ENCODE measurements at places on chromosomes 11 and 22. TPM values are rescaled to one million over a fixed set of nuclear protein-coding genes. Genes with fewer than 3 reads are reported as not detected.

Gene CHRM1
- not detected for total RNA-seq

Gene OR8G5
- total RNA-seq, result not detected

Gene USP2
- total RNA-seq, result 4.2 TPM

Gene KCNC1
- not detected for total RNA-seq

Gene HOATZ
- not detected for total RNA-seq

Gene CRYBB2
- total RNA-seq, result not detected

Gene HTR3B
- not detected for total RNA-seq

Gene YPEL1
- 2.2 TPM for total RNA-seq

DNA sequence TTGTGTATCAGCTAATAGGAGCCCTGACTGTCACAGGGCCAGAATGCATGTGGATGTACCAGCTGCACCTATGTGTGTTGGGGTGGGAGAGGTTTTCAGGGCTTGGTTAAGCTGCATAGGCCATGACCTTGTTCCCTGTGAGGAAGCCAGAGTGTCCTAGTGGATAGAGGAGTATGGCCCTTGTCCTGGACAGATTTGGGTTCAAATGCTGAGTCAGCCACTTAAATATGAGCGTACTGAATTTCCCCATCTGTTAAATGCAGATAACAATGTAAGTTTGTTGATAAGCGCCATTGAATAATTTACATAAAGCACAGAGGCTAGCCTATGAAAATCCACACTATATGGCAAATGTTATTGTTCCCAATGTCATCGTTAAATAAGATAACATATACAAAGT lies 74.4 kb downstream of the PANX1 start:
- no peak for DNase-seq

DNA sequence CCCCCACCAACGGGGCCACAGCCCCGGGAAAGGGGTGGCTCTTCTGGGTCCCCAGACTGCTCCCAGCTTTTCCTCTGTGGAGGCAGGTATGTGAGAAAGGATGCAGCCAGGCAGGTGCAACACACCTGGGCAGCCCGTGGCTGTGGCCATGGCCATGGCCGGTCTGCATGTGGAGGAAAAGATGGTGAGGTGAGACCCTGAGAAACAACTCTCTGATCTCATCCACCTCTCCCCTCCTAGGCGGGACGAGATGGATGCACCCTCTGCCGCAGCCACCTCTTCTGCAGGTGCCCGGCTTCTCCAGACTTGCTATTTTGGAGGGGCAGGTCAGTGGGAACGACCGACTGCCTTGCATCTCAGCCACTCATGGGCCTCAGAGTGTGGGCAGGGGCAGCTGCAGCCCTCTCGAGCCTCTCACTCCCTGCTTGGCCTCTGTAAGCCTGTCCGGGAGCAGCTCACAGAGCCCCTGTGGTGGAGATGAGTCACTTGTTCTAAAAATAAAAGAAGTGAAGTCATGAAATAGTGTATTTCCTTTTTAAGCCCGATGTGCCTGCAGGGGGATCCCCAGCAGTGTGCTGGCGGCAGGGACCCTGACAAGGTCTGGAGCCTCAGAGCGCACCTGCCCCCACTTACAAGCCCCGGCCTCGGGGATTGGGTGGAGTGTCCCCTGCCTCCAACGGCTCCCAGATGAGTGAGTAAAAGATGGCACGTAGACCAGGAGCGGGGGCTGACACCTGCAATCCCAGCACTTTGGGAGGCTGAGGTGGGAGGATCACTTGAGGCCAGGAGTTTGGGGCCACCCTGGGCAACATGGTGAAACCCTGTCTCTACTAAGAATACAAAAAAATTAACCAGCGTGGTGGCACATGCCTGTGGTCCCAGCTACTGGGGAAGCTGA lies 10.7 kb downstream of the SMIM38 start:
- peak; percentile 84 for DNase-seq

- no peak for DNase-seq
Observed at GRCh38 chr22:19344420-19344819, 52.9 kb upstream of the CLTCL1 start.

DNA sequence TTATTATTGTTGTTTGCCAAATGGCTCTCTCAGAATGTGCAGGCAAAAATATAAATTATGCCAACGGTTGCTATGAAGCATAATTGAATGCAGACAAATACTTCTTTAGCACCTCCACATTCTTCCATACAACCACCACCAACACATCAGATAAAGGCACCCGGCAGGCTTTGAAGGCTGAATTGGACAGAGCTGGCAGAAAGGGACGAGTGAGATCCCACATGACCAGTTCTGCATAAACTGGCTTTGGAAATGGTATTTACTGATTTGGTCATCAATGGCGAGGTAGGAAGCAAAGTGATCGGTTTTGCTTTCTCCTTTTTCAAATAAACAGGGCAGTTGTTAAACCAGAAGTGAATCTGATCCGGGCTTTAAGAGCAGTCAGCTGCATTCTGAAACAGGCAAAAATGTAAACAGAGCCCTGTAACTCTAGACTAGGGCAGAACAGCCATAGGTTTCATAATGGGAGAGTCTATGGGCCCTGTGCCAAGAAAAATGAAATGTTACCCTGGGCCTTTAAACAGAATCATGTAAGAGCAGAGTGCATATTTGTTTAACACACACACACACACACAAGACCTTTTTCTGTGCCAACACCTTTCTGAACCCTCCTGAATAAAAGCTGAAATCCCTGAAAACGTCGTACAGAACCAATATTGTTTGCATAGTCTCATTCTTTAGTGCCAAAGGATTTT lies 97.7 kb downstream of the MPPED2 start:
- no peak for DNase-seq

- DNase-seq, result no peak
Observed at GRCh38 chr22:31584804-31585160, 77.2 kb downstream of the PISD start.

DNA sequence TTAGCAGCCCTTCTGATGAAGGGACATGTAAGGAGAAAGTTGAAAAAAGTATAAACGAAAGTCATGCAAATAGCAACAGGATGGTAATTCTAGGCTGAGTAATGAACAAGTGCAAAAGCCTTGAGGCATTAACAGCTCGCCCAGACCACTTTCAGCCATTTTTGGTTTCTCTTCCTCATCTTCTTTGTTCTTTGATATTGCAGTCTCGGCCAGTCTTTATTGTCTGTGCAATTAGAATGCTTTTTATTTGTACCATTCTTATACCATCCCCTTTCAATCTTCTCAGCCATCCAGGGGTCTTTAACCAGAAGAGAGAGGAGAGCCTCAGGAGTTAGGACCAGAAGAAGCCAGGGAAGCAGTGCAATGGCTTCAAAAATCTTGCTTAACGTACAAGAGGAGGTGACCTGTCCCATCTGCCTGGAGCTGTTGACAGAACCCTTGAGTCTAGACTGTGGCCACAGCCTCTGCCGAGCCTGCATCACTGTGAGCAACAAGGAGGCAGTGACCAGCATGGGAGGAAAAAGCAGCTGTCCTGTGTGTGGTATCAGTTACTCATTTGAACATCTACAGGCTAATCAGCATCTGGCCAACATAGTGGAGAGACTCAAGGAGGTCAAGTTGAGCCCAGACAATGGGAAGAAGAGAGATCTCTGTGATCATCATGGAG lies 7.3 kb downstream of the TRIM34 start:
- no peak for DNase-seq

DNA sequence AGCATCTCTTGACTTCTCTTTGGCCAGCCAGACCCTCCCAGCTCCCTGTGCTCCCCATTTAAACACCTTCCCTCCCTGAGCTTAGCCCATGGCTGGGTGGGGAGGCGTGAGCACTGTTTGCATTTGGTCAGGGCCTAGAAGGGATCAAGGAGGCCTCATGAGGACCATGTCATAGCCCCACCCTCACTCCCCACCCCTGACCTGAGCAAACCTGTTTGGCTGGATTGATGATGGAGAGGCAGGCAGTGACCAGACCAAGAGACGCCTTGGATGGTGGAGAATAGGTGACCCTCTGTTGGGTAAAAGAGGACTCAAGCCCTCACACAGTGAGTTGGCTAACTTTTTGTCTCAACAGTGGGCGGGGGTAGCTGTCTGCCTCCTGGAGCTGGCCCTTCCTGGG lies 49.9 kb downstream of the ST3GAL4 start:
- DNase-seq, result no peak

DNA sequence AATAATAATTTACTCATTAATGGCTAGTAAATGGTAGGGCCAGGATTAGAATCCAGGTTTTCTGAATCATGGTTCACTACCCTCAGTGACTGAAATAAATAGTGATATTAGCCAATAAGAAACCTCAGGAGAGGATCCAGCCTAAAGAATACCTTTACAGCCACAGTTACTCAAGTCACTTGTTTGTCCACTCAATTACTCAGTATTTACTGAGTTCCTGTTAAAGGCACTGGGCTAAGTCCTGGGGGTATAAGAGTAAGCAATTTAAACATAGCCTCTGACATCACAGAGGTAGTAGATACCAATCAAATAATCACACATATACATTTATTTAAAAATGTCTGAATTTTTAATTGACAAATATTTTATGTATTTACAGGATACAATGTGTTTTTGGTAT lies 56.8 kb upstream of the GAB2 start:
- no peak for DNase-seq

GRCh38 chr11:69497221-69497787 lies 15.8 kb downstream of the LINC01488 start:
- no peak for DNase-seq

DNA sequence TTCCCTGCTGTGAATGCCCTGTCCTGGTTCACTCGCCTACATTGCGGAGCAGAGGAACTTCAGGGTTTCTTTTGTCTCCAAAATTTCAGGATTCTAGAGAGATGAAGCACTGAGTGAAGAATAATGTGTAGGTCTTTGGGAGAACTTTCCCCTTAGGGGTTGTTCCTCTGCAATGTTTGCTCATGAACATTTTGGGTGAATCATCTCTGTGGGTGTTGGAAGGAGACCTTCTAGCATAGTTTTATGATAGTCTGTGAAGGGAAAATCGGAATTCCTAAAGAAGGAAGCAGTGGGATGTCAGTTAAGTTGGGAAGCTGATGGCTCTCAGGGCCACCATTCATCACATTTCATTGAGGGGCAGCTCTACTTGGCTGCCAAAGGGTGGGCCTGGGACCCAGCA lies 64.8 kb downstream of the MIAT start:
- no peak for DNase-seq

DNA sequence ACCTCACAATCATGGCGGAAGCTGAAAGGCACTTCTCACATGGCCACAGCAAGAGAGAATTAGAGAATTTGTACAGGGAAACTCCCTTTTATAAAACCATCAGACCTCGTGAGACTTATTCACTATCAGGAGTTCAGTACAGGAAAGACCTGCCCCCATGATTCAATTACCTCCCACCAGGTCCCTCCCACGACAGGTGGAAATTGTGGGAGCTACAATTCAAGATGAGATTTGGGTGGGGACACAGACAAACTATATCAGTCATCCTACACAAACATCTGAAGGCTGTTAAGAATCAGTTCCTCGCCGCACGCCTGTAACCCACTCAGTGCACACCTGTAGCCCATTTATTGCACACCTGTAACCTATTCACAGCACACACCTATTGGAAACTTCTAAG lies 39.8 kb downstream of the CHST1 start:
- DNase-seq, result no peak

- DNase-seq, result no peak
Observed at GRCh38 chr11:133476570-133477250, 55.6 kb downstream of the OPCML start.

DNA sequence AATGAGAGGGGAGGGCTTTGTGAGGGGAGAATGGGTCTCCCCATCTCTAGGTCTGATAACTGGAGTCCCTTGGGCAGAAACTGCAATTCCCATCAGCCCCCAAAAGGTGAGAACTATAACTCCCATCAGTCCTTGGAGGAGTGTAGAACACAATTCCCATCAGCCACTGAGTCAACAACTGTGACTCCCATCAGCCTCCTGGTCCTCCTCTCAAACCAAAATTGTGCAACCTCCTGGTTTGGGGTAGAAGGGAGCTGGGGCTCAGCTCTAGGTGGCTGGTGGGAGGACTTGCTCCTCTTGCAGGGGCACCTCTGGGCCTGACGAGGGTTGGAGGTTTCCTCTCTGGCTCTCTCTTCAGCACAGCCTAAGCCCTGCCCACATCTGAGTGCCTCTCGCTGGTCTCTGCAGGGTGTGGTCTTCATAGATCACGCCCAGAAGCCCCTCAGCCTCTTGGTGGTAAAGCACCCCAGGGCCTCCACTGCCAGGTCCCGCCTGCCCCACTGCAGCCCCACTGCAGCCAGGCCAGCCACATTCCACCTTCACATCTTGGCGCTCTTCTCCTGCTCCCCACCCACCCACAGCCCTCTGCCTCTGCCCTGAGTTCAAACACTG lies 18.5 kb downstream of the SLC22A12 start:
- DNase-seq, result no peak

- DNase-seq, result no peak
Observed at GRCh38 chr11:63240791-63241379, 2.5 kb downstream of the SLC22A25 start.

DNA sequence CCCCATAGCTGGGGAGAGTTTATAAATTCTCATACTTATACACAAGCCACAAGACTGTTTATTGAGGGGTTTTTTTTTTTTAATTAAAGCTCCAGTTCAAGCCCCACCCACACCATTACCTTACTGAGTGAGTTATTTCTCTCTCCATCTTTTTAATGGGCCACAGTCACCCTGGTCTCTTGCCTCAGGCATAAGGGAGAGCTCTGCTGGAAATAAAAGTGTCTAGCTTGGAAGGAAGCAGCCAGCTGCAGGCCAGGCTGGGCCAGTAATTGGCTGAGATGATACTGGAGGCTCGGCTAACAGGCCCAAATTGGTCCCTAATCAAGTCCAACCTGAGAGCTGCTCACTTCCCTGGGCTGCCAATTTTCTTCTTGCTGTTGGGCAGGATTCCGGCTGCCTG lies 174.1 kb downstream of the INSC start:
- no peak for DNase-seq

GRCh38 chr11:85495918-85496317 lies 131.2 kb downstream of the DLG2 start:
- DNase-seq, result no peak

GRCh38 chr22:25482868-25483639 lies 81.4 kb upstream of the GRK3 start:
- DNase-seq, result no peak

DNA sequence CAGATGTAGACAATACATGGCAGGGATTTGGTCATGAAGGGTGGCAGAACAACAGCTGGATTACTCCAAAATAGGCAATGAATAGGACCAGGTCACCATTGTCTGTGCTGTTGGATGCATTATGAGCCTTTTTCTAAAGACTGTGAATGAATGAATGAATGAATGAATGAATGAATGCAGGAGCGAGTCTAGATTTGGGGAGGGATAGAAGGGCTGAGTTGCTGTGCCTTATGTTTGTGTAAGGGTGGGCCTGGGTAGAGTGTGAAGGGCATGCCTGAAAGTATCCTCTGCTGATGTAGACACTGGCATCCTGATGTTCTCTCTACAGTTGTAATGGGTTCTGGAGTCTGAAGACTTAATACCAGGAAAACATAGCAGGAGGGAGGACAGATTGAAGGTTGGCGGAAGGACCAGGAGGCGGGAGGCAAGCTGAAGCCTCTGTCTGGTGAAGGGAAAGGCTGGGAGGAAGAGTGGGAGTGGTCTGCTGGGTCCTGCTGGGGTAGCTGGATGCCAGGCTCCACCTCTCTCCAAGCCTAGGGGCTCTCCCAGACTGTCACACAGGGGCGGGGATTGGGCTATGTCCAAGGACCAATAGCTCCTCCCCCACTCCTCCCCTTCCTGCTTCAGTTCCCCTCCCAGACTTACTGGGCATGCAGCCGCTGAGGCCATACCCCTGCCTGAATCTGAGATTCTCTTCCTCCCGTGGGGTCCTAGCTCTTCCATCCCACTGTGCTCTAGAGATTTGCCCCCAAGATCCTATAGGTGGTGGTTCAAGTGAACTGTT lies 4.8 kb downstream of the TRIM3 start:
- peak; percentile 94 for DNase-seq

All from mesenteric fat pad (tissue), 1 donor.